Activated CD4-positive, alpha-beta memory T cell treated with anti-CD3 and anti-CD28 coated beads for 36 hours (primary cell): ENCODE measurements at places on chromosomes 2 and 18. TPM values are rescaled to one million over a fixed set of nuclear protein-coding genes. Genes with fewer than 3 reads are reported as not detected.
A peak's percentile ranks its signal among the peaks of the same experiment; 100 is the strongest.

Gene RAB6C
- total RNA-seq: not detected

Gene CKAP2L
- 46.1 TPM for total RNA-seq

Gene CLHC1
- 5.5 TPM for total RNA-seq

Gene INHBB
- not detected for total RNA-seq

Gene TANC1
- total RNA-seq: 0.63 TPM

Gene HAAO
- 0.17 TPM for total RNA-seq

Gene ALPP
- total RNA-seq: not detected

DNA sequence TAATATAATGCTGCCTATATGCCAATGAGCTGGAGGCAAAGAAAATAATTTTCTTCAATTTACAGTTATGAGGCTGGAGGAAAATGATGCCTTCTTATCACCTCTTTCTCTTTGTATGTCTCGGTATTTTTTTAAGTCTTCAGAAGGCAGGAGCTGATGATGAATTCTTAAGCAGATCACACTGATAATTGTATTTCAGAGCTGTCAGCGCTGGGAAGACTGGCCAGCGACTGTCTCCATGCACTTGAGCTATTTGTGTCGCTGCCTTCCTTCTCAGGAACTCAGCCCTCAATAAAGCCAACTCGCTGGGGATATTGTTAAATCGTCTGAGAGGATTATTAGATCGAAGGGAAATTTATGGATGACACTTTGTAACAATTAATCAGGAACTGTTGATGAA, 40.3 kb downstream of the PTGR3 start:
- DNase-seq: no peak

GRCh38 chr2:127161176-127162136, 54.5 kb upstream of the BIN1 start:
- no peak for DNase-seq

- DNase-seq: no peak
These were observed 142.9 kb upstream of the NXPH2 start for GRCh38 chr2:138922973-138923563.

DNA sequence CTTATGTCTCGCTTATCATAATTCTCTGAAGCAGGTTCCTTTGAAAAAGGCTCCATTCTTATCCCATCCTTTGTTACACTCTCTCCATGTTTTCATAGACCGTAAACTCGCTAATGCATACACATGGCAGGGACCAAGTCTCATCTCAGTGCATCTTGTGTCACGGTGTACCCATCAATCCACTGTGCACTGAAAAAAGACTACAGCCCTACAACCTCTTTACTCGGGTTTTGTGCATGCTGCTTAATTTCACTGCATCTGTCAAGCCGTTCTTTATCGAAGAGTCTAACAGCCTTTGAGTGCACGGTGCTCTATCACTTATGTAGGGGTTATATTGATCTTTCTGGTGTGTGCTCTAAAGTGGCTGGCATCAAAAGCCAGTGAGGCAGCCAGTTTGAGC, 302.9 kb upstream of the ERBB4 start:
- DNase-seq: no peak

- no peak for DNase-seq
These were observed 48.2 kb upstream of the SP3 start for GRCh38 chr2:174013315-174013751.

DNA sequence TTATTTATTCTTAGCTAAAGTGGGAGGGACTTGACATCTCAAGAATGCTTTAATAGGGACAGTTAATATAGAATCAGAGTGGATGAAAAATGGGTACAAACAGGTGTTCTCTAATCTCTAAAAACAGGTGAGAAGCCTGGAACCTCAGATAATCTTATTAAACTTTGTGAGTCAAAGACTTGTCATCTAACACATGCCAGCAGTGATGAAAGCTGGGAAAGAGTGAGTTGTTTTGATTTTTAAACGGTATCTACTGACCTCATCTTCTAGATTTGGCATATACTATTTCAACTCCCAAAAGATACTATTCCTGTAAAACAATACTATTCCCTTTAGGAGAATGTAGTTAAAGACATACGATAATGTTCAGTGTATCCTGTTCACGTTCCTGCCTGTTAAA, 103.4 kb downstream of the CCDC141 start:
- DNase-seq: no peak

- DNase-seq: no peak
These were observed 18.1 kb upstream of the RASGRP3 start for GRCh38 chr2:33458248-33458819.

GRCh38 chr18:44733069-44733753, 52.5 kb downstream of the SETBP1 start:
- DNase-seq: peak; percentile 54

- DNase-seq: no peak
These were observed 114.0 kb downstream of the ACAA2 start for GRCh38 chr18:49699303-49699702.

GRCh38 chr18:35387152-35387571, 10.0 kb upstream of the ZNF396 start:
- DNase-seq: no peak

- no peak for DNase-seq
These were observed 9.7 kb upstream of the DNAJB2 start for GRCh38 chr2:219269362-219270054.

- DNase-seq: no peak
These were observed 472 bp downstream of the SLC20A1 start for GRCh38 chr2:112646102-112646719.

GRCh38 chr2:39875914-39876267, 96.8 kb upstream of the THUMPD2 start:
- DNase-seq: no peak

DNA sequence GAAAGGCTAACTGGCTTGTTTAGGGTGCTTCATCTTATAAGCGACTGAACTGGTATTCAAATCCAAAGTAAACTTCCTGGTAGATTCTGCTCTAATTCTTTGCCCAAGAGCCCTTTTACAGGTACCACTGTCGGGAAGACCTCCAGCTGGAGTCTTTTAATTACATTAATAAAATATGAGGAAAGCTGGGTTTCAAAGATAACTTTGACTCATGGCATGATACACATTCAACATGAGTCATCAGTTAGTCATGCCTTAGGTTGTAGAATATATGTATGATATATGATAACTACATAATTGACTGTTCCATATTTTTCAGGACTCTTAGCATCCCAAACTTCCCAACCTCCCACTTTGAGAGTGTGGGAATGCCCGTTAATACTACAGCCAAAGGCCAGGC, 32.3 kb downstream of the ZCCHC2 start:
- no peak for DNase-seq

GRCh38 chr2:193907561-193907960, 1712.8 kb upstream of the TMEFF2 start:
- DNase-seq: no peak
